ENCODE measurements at places on chromosomes 5 and 9.

- no peak for DNase-seq
These were observed 54.2 kb downstream of the SLC27A6 start for GRCh38 chr5:129019401-129019908.

- DNase-seq = no peak
These were observed 789.7 kb upstream of the ZNF608 start for GRCh38 chr5:125536095-125536494.

GRCh38 chr9:69574057-69574456 lies 98.1 kb downstream of the APBA1 start:
- no peak for DNase-seq

- no peak for DNase-seq
These were observed 10.5 kb downstream of the INPP5E start for GRCh38 chr9:136429075-136429628.

GRCh38 chr5:74446725-74447241 lies 193.7 kb downstream of the ENC1 start:
- no peak for DNase-seq

DNA sequence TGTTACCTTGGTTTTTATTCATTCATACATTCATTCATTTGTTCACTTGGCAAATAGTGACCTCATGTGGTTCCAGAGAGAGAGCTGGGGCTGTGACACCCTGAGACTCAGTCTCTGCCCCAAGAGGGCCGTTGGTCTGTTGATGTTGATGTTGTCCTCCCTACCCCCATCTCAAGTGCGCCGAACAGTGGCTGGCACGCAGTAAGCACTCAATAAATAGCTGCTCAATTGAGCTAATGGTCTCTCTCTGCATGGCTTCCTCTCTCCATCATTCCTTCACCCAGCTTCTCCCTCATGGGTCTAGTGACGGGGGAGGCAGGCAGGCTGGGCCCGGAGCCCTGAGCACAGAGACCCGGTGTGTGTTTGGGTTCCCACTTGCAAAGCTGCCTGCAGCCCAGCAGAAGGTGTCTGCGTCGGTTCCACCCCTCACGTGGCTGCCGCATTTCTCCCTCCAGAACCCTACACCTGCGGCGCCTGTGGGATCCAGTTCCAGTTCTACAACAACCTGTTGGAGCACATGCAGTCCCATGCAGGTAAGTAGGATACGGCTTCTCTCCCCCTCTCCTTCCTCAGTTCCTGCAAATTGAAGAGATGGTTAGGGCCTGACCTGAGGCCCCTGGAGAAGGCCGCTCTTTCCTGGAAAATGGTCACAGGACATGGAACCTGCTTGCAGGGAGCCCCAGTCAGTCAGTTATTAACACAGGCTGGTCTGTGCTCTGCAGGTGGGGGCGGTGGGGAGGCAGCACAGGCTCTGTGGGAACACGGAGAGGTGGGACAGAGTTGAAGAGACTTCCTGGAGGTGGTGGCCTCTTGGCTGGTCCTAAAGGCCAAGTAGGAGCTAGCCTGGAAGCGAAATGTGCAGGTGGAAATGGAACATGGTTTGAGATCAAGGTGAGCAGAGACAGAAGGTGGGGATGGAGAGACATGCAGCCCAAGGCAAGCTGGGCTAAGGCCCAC lies 42.0 kb downstream of the AMBP start:
- no peak for DNase-seq

DNA sequence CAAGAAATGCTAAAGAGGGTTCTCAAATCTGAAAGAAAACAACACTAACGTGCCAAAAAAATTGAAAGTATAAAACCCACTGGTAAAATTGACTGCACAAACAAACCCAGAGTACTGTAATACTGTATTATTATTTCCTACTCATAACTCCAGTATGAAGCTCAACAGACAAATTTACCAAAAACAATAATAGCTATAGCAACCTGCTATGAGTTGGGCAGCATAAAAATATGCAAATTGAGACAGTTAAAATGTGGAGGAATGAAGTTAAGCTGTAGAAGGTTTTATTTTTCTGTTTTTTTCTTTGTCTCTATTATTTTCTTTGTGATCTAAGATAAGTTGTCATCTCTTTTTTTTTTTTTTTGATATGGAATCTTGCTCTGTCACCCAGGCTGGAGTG lies 15.7 kb downstream of the KIF4B start:
- no peak for DNase-seq

- no peak for DNase-seq
These were observed 50.6 kb downstream of the NKD2 start for GRCh38 chr5:1058988-1059883.

DNA sequence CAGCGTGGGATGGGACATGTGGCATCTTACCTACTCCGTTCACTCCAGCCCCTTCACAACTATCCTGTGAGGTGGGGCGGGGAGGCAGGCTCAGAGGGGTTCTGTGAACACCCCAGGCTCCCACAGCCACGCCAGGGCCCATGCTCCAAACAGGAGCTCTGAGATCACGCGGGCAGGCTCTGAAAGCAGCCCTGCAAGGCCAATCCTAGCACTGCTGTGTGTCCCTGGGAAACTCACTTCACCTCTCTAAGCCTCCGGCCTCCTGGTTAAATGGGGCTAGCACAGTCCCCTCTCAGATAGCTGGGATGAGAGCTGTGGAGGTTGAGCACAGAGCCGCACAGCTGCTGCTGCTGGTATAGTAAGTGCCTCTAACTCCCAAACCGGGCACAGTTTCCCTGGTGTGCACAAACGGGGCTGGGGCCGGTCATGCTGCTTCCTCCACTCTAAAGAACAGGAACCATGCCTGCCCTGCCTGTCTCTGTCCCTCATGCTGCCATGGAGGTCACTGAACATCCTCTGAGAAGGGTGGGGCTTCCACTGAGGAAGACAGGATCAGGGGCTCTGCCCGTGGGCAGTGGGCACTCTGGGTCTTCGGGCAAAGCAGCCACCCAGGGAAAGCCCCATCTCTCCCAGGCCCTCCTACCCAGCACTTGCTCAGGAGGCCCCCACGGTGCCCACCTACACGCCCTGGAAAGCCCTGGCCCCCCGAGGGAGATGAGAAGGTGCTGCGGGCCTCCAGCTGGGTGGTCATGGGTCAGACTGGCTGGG lies 13.0 kb upstream of the ASS1 start:
- DNase-seq = no peak

DNA sequence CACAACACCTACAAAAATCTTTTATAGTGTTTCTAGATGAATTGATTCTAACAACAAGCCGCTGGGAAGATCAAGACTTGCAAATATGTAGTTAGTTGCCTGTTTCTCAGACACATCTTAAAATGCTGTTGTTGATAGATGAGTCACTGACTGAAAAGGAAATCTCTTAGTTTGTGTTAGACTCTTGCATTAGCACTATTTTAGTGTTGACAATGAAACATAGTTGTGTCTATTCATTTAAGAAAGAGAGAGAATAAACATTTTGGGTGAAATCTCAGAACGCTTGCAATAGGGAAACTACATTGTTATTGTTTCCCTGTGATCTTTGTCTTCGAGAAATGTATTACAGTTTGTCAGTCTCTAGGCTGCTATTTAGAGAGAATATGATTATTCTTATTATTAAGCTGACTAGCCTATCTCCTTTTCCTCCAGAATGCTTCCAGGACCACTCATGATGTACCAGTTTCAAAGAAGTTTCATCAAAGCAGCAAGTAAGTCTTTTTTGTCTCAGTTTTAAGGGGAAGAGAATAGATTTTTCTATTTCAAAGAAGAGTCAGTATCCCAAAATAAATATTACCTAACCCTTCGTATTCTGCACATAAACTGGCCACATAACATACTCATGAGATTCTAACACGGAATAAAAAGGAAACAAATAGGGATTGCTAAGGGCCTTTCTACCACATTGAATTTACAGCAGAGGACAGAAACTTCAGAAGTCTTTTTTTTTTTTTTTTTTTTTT lies 285.6 kb downstream of the ARHGAP26 start:
- no peak for DNase-seq

GRCh38 chr5:12624776-12625560 lies 720.7 kb upstream of the CTNND2 start:
- DNase-seq = no peak

Data from stimulated activated naive CD4-positive, alpha-beta T cell treated with Interleukin-2 at 50 U/mL for 16 hours (primary cell).